Stimulated activated CD8-positive, alpha-beta memory T cell treated with anti-CD3 and anti-CD28 coated beads, Interleukin-4, amount 100 ng/mL, for 4 hours (primary cell): ENCODE measurements at places on chromosomes 3 and 15.

- DNase-seq, result no peak
These were observed 57.3 kb downstream of the ROPN1B start for GRCh38 chr3:126026277-126026751.

DNA sequence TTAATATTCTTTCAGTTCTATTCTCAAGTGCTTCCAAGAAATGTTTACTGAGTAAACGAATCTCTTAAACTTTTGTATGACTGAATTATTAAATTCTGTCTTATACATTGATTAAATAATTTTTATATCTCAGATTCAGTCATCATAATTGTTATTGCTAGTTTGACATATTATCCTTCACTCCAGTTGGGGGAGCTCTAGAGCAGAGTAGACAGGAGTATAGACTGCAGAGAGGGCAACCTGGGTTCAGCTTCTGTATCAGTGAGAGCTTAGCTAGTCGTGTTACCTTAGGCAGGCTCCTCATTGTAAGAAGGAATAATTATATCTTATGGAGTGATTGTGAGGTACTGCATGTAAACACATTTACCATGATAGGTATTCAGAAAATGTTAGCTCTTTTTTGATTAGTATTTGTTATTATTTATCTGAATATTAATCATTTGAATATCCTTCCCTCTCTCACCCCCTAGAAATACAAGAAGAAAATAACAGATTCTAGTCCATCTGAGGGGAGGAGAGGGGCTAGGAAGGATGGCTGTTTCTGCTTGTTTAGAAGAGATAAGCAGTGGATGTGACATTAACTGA, 31.0 kb upstream of the ZCWPW2 start:
- DNase-seq, result no peak

- DNase-seq, result no peak
These were observed 113.9 kb downstream of the TMEM108 start for GRCh38 chr3:133152056-133152455.

DNA sequence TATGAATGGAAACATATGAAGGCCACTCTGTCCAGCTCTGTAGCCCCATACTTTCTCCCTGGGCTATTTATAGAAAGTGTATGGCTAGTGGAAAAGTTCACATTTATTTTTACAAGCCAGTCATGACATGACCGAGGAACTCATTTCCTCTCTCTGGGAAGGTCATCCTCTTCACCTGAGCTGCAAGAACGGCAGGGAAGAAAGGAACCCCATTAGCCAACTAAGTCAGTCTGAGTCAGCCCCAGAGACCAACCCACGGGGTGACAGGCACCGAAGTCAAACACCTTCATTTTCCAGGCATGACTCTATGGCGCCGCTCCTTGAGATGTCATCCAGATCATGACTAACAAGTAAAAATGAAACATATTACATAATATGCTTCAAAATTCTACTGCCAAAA, 4.8 kb downstream of the PAQR9 start:
- no peak for DNase-seq

DNA sequence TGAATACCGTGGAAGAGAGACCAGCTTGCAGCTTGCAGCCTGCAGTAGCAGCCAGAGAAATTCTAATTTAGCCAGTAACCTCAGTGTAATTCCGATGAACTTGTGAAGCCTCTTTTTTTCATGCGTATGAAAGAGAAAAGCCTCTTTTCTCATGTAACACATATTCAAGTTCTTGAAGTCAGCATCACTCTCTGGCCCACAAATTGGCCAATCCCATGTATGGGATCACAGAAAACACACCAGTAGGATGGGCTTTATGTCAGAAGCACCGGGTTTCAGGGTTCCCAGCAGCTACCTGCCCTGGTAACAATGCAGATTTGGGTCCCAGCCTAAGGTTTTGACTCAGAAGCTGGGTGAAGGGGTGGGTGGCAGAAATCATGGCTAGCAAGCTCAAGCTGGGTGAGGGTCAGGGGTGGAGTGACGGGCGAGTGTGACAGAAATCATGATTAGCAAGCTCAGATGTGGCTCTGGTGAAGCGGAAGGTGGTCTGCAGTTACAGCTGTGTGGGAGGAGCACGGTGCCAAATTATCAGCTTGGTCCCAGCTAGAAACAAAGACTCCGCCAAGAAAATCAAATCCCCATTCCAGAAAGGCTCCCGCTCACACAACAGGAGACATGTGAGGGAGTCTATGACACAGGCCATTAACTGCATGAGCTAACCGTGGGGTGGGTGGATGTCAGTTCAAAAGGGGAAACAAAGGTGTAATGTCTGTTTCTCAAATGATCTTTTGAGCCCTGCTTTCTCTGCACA, 86.6 kb downstream of the SNRK start:
- no peak for DNase-seq

DNA sequence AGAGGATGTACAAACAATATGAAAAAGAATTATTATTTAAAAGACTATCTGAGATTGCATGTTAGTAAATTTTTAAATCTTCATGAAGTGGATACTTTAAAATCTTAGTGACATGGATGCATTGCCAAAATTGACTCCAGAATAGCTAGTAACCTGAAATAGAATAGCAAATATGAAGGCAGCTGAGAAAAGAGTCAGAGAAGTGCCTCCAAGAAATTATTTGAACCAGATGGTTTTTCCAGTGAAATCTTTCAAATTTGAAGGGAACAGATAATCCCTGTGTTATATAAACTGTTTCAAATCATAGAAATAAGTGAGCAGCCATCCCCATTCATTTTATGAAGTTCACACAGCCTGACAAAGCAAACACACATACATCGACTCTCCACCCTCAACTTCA, 29.6 kb downstream of the FSIP1 start:
- DNase-seq, result no peak

- no peak for DNase-seq
These were observed 673.7 kb downstream of the DIPK2A start for GRCh38 chr3:144645300-144645699.

DNA sequence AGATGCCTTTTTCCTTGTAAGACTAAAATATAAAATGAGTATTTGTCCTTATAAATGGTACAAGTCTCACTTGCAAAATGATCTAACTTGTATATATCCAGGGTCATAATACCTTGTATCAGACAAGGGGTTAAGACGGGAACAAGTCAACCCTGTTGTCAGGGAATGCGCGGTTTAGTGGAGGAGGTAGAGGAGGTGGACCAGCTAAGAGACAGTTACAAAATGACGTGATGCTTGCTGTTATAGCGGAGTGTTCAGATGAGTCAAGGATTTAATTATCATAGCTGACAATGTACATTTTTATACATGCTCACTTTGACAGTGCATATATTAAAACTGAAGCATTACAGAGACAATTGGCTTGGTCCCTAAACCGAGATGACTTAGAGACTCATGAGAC, 26.8 kb upstream of the KLHL25 start:
- DNase-seq, result no peak

GRCh38 chr3:94714194-94714593, 651.3 kb downstream of the NSUN3 start:
- no peak for DNase-seq

GRCh38 chr15:67803299-67803698, 22.0 kb upstream of the SKOR1 start:
- DNase-seq, result no peak
